Panc1 (cell line): ENCODE measurements at places on chromosomes 6 and 20.
A peak's percentile ranks its signal among the peaks of the same experiment; 100 is the strongest.

DNA sequence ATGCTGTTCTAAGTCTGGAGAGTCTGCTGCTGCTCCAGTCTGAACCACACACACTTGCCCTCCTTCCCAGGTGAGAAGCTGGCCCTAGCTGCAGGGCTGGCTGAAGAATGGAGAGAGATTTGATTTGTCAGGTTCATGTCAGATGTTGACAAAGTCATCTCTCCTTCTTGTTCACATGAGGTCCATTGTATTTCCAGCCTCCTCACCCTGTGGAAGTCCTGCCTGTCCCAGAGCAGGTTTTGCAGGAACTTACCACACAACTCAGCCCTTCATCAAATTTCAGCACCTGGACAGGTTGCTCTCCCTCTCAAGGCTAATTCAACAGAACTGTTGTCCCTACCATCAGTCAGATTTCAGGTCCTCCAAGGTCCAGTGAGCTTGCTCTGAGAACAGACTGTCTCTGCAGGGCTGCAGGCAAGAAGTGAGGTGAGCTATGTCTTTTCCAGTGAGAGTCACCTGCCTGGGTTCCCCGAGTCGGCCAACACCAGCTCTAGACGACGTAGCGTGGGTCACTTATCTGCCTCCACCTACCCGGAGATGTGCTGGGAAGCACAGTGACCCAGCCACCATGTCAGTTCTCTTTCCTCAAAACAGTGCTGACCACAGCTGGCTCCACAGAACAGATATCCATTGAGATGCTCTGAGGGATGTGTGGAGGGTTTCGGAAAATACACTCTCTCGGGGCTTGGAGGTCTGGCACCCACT is 58.0 kb upstream of the CD93 start:
- no peak for DNase-seq

GRCh38 chr6:63094947-63095346 is 116.3 kb upstream of the FKBP1C start:
- DNase-seq = no peak

DNA sequence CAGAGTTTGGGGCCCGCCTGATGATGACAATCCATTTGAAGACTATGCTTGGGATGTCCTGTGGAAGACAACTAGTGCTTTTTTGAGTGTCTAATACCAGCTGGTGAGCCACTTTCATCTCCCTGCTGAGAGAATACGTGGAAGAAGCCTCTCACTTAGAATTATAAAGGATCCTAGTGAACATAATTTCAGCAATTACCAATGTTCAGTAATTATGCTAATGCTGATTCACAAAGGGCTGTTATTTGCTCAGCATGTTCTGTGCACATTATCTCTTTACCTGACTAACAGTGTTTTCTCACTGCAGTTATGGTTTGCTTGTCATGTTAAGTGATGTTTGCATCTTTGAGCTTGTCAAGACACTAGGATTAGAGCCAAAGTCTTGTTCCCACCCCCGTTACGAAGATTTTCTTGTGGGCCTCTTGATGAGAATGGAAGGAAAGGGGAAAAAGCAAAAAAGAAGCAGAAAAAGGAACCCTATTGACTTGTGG is 282.1 kb upstream of the CHD6 start:
- DNase-seq = no peak

- DNase-seq = no peak
Observed at GRCh38 chr6:14450133-14450504, 332.5 kb downstream of the CD83 start.

GRCh38 chr20:19823216-19823615 is 65.2 kb downstream of the RIN2 start:
- DNase-seq = no peak

GRCh38 chr6:19632230-19632629 is 204.9 kb upstream of the ID4 start:
- DNase-seq = no peak

GRCh38 chr6:36113703-36114102 is 16.6 kb upstream of the MAPK13 start:
- DNase-seq = no peak

DNA sequence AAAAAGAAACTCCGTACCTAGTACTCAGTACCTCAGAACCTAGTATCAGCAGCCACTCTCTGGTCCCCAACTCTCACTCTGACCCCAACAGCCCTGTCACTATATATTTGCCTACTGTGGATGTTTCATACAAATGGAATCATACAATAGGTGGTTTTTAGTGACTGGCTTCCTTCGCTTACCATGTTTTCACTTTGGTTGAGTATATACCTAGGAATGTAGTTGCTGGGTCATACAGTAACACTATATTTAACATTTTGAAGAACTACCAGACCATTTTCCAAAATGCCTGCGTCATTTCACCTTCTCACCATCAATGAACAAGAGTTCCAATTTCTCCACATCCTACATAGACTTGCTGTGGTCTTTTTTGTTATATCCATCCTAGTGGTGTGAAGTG is 283.2 kb downstream of the GMDS start:
- DNase-seq = no peak

DNA sequence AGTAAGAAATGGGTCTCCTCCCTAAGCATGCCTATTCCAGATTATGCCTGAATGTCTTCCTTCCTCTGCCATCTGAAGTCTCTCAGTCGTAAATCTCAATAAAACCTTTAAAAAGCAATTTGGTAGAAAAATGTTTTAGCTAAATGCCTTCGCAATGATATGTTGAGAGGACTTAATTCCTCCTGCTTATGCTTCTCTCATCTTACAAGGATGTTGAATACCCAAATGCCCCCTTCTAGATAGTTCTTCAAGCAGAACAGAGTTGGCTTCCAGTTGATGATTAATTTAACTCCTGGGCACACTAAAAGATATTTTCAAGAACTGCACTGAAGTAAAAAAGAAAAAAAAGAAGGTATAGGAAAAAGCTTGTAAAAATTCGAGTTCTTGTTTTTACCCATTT is 275.0 kb upstream of the SPTLC3 start:
- no peak for DNase-seq

- DNase-seq = no peak
Observed at GRCh38 chr20:46544576-46544975, 5.9 kb downstream of the OCSTAMP start.

DNA sequence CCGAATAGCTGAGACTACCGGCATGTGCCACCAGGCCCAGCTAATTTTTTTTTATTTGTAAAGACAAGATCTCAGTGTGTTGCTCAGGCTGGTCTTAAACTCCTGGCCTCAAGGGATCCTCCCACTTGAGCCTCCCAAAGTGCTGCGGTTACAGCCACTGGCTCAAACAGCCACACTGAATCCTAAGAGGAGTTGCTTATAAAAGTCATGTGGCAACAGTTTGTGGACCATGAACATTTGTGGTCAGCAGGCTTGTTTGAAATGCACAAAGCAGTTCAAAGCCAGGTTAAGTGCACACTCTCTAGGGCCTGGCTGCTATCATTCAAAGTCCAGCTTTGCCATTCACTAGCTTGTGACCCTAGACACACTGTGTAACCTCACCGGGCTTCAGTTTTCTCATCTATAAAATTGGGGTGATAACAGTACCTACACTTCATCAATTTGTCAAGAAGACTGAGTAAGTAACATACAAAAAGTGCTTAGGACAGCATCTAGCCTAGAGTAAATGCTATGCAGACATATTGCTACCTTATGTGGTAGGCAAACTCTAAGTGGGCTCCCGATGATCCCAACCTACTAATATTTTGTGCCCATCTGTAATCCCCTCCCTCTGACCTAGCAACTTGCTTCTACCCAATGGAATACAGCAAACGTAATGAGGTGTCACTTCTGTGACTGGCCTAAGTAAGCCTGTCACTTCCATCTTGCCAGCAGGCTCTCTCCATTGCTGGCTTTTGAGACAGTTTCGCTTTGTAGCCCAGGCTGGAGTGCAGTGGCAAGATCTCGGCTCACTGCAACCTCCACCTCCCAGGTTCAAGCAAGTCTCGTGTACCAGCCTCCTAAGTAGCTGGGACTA is 122.9 kb downstream of the ZMYND8 start:
- no peak for DNase-seq

- no peak for DNase-seq
Observed at GRCh38 chr20:22586645-22587310, 2.4 kb upstream of the FOXA2 start.

GRCh38 chr6:157427969-157428368 is 47.0 kb downstream of the ZDHHC14 start:
- no peak for DNase-seq

DNA sequence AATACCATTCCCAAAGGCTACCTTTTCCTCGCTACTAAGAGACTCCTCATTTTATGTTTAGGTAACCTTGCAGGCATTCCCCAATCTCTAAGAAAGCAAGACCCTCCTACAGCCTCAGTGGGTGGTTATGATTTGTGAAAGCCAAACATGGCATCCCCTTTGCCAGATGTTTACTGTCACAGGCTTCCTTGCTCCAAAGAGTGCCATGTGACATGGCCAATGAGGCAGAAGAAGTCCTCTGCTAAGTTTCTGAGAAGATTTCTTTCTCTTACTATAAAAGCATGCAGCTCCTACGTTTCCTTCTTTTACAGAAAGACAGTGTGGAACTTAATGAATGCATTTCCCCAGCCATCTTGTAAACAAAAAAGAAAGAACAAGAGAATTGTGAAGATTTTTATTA is 688.2 kb downstream of the TBC1D32 start:
- DNase-seq = no peak

GRCh38 chr6:751765-752164 is 58.8 kb upstream of the EXOC2 start:
- no peak for DNase-seq

GRCh38 chr6:70857387-70858077 is 99.3 kb downstream of the B3GAT2 start:
- no peak for DNase-seq

GRCh38 chr6:32413427-32414047 is 6.6 kb upstream of the BTNL2 start:
- DNase-seq = peak; percentile 69

- no peak for DNase-seq
Observed at GRCh38 chr6:161568885-161569456, 295.1 kb upstream of the AGPAT4 start.

- DNase-seq = no peak
Observed at GRCh38 chr6:156659822-156660198, 117.4 kb upstream of the ARID1B start.

DNA sequence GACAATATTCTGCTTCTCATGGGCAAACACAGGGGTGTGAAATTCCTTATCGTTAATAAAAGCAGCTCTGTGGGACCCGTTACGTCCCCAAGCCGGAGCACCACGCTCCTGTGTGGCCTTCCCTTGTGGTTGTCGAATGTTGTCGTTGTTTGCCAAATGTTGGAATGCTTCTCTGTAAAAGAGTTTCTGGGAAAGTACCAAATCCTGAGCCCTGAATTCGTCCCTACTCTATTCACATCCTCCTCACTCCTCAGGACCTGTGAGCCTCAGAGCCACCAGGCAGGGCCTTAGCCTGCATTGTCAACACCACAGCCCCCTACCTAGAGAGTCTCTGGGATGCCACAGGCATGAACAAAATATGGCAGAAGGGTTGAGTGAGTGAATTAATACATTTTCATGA is 64.0 kb downstream of the THBS2 start:
- no peak for DNase-seq

DNA sequence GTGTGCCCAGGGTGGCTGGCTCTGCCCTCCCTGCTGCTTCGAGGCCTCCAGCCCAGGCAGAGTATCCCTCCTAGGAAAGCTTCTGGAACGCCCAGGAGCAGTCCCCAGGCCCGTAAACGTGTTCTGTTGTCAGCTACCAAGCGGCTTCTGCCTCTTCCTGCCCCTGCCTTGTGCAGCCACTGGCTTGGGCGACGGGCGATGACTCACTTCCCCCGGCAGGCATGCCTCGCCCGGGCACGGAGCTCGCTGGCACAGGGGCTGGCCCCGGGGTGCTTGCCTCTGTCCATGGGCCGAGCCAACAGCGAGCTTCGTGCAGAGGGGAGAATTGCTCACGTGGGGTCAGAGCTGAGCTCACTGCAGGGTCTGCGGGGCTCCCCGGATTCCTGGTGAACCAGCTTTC is 86.7 kb upstream of the THBS2 start:
- DNase-seq = no peak

- no peak for DNase-seq
Observed at GRCh38 chr6:108165714-108166663, at the start of gene NR2E1. Gene NR2E1 (plus strand): TSS chr6:108166022. CDS start chr6:108166766, 744 bp downstream.

- no peak for DNase-seq
Observed at GRCh38 chr6:6741264-6741663, 152.7 kb downstream of the LY86 start.

- DNase-seq = no peak
Observed at GRCh38 chr6:144756469-144756868, 471.3 kb downstream of the UTRN start.

GRCh38 chr6:132316970-132317369 is 84.3 kb downstream of the MOXD1 start:
- DNase-seq = no peak

GRCh38 chr6:11266926-11267325 is 34.5 kb upstream of the NEDD9 start:
- no peak for DNase-seq

- DNase-seq = no peak
Observed at GRCh38 chr20:46751856-46752255, 42.4 kb downstream of the SLC2A10 start.

- no peak for DNase-seq
Observed at GRCh38 chr6:119894811-119895210, 545.2 kb upstream of the MAN1A1 start.

GRCh38 chr6:149683256-149683859 is 34.5 kb downstream of the LATS1 start:
- no peak for DNase-seq

- DNase-seq = no peak
Observed at GRCh38 chr20:13089950-13090469, 81.2 kb downstream of the SPTLC3 start.

DNA sequence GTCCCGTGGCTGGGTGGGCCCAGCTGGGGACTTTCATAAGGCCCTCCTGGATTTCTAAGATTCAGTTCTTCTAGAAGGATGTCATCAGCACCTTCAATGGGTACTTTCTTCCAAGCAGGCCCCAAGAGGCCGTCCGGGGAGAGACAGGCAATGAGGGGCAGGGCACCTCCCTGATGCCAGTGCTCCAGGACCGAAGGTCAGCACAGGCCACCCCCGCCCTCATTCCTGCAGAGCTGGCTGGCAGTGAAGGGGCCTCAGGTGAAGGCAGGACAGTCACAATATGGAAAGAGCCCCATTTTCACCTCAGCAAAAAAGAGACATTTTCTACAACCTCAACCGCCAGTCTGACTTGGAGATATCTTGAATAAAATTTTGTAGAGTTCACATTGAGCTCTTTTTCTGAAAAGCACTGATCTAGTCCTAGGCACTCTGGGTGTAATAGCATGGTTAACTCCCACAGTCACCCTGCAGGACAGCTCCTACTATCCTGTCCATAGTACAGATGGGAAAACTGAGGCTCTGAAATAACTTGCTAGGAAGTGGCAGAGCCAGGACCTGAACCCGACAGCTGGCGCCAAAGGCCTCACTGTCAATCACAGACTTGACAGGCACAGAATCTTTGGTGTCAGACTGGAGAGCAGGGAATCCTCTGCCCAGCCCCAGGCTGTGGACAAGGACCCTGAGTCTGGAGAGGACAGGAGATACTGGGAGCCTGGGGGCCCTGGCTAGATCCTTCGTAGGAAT is 50.3 kb downstream of the RRBP1 start:
- DNase-seq = no peak
